ENCODE measurements at places on chromosomes 6 and 20. TPM values are rescaled to one million over a fixed set of nuclear protein-coding genes. Genes with fewer than 3 reads are reported as not detected.

Gene DOP1A
- 33.7 TPM for total RNA-seq

Gene BPIFB1
- total RNA-seq = not detected

Gene ITCH
- 67.5 TPM for total RNA-seq

Gene SLC22A2
- total RNA-seq = not detected

Gene BFSP1
- total RNA-seq = 2.3 TPM

Gene GMPR
- 7.2 TPM for total RNA-seq

Gene LGSN
- total RNA-seq = under 0.01 TPM

Gene COMMD7
- 39.6 TPM for total RNA-seq

Gene RSPO3
- total RNA-seq = 15.4 TPM

Gene AVP
- total RNA-seq = not detected

- no peak for DNase-seq
Observed at GRCh38 chr6:20538907-20539306, 4.7 kb downstream of the CDKAL1 start.

- DNase-seq = no peak
Observed at GRCh38 chr6:91358986-91359385, 772.1 kb upstream of the MAP3K7 start.

DNA sequence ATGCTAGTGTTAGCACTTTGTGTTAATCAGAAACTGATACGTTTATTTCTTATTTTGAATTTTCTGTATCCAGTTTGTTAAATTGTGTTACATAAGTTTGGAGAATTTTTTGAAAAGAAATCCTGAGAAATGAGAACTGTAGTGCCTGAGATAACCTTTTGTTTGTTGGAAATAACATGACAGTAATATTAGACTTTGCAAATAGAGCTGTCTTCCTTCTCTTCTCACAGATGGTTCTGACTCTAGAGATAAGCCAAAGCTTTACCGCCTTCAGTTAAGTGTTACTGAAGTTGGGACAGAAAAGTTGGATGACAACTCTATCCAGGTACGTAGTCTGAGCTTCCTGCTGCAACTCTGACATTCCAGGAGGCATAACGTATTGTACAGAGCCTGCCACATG, 69.9 kb downstream of the AFDN start:
- DNase-seq = no peak

GRCh38 chr20:14497004-14497403, 159.6 kb upstream of the FLRT3 start:
- DNase-seq = no peak

GRCh38 chr20:43124241-43124640, 65.5 kb downstream of the PTPRT start:
- no peak for DNase-seq

DNA sequence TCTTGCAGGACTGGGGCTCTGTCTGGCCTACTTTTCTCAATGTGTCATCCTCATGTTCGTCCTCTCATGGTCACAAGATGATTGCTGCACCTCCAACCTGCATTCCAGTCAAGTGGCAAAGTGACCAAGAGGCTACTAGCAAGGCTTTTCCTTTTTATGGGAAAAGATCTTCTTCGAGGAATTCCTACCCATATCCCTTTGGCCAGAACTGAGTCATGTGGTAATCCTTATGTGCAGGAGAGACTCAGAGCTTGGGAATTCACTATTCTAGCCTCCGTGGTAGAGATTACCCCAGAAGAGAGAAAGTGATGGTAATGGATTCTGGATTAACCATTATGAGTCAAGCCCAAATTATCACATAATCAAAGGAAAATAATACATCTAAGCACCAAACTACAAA, 162.7 kb downstream of the KCNQ5 start:
- DNase-seq = peak; percentile 10

DNA sequence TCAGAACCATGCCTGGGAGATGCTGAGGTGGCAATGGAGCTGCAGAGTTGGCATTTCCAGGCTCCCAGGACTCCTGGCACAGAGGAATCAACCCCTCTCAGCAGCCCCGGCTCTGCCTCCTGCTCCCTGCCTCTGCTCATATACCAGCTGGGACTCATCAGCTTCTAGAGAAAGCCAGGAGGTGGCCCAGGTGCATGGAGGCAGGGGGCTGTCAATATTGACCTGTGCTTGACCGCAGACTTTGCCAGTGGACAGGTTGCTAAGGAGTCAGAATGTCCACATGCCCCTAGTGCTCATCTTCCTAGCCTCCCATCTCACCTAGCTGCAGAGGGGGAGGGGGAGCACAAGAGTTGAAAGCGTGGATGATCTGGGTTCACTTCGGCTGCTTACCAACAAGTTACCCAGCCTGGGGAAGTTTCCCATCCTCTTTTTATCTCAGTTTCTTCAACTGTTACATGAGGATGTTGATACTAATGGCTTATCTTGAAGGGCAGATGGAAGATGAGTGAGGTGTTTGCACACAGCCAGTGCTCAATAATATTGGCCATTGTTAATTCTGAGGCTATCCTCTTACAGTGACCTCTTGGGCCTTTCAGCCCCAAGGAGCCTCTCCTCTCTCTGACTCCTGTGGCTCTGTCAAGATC, 9.2 kb upstream of the SCRT2 start:
- no peak for DNase-seq

- DNase-seq = no peak
Observed at GRCh38 chr6:118354641-118355040, 193.5 kb upstream of the PLN start.

DNA sequence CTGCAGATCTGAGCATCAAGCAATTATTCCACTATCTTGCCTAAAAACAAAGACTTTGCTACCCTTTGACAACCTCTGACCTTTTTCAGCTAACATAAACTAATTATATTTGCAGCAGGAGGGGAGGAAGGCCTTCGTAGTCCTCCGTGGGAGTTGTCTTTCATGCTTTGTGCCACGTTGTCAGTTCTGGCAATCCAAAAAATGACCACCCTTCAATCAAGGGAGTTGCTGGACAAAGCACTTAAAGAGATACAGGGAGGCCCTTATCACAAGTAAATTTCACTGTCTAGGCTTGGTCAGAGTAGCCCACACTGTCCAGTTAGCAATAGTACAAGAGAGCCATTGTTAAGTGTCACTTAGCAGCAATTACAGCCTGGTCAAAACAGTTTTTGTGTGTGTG, 578.9 kb downstream of the HAO1 start:
- no peak for DNase-seq

DNA sequence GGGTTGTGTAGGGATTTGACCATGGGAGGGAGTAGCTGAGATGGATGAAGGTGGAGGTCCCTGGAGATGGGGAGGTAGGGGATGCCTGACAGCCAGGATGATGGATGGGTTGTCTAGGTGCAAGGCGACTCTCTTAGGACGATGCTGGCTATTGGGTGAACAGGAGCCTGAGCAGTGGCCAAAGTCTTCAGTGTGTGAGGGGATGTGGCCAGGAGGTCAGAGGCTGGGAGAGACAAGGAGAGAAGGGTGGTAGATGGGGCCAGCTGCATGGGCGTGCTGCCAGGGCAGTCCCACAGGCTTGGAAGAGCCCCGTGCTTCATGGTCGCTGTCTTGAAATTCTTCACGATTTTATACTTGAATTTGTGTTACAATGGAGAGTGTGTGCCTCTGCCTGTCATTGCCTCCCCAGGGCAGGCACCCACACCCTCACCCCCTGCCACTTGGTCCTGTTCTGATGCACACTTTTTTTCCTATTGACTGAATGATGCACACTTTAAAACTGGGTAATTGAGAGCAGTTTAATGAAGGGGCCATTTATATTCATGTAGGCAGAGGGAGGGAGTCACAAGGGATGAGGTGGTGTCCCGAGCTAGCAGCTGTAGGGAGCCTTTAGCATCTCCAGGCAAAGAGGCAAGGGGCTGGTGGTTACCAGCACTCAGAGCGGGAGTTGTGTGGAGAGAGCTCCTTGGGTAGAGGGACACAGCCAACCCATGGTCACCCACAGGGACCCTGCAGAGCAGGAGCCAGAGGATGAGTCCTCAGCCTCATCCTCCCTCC, 120.7 kb downstream of the DHX35 start:
- DNase-seq = no peak

DNA sequence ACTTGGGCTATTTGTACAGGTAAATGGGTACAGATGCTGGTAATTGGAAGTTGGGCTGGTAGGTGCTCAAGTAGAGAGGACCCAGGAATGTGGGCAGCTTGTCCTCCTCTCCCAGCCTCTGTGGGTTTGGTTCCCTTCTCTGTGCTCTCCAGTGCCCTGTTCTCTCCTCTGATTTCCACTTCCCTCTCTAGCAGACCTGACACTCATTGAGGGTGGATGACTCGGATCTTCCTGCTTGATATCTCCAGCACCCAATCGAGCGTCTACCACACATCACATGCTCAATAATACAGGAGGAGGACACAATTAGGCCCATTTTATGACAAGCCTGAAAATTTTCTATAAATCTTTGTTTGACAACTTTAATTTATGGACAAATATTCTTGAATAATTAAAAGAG, 23.7 kb downstream of the CST1 start:
- no peak for DNase-seq

- no peak for DNase-seq
Observed at GRCh38 chr6:44558024-44558831, 170.7 kb downstream of the CDC5L start.

DNA sequence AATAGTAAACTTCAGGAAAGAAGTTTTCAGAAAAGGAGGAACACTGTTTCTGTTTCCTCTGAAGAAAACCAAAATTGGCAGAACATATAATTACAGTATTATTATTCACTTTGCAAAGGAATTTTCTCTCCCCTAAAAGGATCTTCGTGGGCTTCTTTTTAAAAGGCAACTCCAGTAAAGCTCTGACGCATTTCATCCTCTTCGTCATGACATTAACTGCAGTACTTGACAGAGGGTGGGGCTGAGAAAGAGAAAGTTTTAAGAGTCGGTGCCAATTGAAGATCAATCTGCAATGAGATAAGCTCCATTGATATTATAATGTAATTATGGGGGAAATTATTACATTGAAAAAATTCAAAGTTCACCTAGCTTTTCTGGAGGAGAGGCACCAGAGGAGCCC, 75.8 kb downstream of the MYB start:
- DNase-seq = no peak

DNA sequence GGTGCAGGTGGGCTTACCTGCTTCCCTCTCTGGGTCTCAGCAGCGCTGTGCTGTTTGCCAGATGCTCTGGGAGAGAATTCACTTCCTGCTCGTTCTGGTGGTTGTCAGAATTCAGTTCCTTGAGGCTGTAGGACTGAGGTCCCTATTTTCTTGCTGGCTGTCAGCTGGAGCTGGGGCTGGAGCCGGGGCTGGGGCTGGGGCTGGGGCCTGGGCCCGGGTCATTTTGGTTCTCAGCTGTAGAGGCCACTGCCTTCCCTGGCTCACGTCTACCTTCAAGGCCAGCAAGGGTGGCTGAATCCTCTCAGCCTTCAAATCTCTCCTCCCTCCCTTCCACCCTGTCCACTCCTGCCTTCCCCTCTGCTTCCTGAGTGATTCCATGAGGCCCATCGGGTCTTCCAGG, 16.8 kb upstream of the PHACTR3 start:
- DNase-seq = no peak

GRCh38 chr6:45991189-45991588, 24.5 kb downstream of the CLIC5 start:
- DNase-seq = no peak

DNA sequence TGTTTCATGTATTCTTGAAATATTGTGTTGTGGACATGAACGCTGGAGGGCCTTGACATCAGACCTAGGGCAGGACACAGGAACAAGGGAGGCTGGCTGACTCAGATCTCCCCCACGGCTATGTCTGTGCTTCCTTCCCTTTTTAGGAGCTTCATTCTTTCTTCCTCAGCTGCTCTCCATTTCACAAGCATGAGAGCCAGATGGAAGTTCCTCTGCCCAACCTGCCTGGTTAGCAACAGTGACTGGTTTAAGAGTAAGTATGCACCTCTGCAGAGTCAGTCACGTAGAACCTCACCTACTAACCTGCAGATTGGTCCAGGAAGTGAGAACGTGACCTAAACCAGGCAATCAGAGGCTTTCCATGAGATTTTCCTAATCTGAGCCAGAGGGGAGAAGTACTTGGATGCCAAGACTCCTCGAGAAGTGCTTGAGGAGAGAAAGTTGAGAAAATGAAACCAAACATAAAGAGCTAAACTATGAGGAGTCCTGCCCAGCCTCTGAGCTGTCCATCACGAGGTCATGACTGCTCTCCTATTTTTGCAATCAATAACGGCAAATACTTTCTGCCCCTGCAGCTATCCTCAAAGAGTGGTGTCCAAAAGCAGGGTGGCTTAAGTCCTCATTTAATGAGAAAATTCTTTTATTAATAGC, 465.2 kb upstream of the CITED2 start:
- DNase-seq = no peak

DNA sequence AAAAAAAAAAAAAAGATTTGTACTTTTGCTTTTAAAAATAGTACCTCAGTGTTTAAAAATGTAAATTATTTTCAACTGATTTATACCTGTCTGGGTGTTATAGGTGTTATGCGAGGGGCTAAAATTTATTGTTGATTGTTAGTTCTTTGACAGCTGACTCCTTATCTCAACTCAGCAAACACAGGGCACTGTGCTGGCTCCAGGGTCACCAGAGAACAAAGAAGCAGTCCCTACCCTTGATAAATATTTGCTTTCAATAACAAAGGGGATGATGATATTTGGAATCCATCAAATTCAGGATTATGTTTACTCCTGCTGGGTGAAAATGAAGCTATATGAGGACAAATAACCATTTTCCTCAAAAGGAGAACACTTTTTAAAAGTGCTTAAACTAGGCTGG, 34.2 kb upstream of the KAT14 start:
- no peak for DNase-seq

- DNase-seq = peak; percentile 14
Observed at GRCh38 chr6:41427642-41428335, 92.4 kb downstream of the NCR2 start.

GRCh38 chr6:22754061-22754460, 184.7 kb downstream of the HDGFL1 start:
- DNase-seq = peak; percentile 67

- no peak for DNase-seq
Observed at GRCh38 chr6:159033160-159034049, 11.4 kb downstream of the TAGAP start.

DNA sequence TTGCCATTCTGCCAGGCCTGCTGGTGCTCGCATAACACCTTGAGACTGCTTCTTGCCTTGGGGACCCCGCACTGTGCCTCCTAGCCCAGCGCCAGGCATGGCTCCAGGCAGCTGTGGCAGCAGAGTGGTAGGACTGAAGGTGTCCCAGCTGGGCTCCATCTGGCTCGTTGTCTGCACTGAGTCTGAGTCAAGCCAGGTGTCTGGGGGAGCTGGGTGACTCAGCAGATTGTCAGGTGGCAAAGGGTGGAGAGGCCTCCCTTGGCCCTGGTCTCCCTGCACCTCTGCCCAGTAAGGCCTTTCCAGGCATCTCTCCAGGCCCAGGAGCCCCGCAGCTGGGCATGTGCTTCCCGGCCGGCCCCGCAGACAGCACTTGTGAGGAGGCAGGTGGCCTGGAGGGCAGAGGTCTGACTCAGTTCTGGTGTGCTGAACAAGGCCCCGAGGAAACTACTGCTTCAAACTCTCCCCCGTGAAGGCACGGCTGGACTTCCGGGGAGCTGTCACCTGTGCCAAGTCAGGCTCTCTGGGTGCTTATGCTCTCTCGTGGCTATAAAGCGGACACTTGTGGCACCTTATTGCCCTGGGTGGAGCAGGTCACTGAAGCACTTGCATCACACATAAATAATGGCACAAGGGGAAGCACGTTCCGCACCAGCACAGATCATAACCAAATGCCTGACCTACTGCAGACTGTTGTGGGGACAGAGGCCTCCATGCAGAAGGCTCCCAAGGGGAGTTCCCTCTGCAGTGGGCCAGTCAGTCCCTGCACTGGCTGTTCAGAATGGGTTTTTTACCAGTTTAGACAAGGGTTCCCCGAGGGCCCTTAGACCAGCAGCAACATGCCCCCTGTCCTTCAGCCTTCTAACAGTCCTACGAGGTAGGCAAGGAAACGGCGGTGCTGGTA, 27.5 kb downstream of the FOXC1 start:
- peak; percentile 56 for DNase-seq

GRCh38 chr6:85464260-85464644, 14.4 kb downstream of the NT5E start:
- DNase-seq = peak; percentile 98

- DNase-seq = no peak
Observed at GRCh38 chr20:51832276-51832675, 30.0 kb upstream of the SALL4 start.

Data from fibroblast of lung (primary cell).